Activated naive CD4-positive, alpha-beta T cell (primary cell): ENCODE measurements at places on chromosomes 5 and 9.

DNA sequence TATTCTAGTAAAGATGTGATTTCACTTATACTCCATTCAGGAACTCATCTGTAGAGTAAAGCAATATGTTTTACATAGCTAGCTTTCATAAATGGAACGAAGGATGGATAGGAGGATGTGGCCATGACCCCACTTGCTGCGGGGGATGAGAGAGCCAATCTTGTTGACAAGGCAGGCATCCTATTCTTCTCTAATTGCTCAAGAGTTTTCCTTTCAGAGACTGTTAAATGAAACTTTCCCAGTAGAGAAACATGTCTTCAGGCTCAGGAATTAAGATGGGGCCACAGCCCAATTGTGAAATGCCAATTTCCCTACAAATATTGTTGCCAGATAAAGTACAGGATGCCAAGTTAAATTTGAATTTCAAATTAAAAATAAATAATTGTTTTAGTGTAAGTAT is 196.2 kb upstream of the TUT7 start:
- no peak for DNase-seq

GRCh38 chr5:72379936-72380335 is 59.8 kb downstream of the PTCD2 start:
- DNase-seq = no peak

- no peak for DNase-seq
Measured at GRCh38 chr5:168356171-168356570, 64.7 kb downstream of the WWC1 start.

DNA sequence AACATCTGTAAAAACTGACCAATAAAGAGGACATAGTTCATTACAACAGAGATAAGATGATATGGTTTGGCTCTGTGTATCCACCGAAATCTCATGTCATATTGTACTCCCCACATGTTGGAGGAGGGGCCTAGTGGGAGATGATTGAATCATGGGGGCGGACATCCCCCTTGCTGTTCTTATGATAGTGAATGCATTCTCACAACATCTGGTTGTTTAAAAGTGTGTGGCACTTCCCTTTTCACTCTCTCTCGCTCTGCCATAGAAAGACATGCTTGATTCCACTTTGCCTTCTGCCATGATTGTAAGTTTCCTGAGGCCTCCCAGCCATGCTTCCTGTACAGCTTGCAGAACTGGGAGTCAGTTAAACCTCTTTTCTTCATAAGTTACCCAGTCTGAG is 292.8 kb downstream of the SLF1 start:
- DNase-seq = no peak

- no peak for DNase-seq
Measured at GRCh38 chr9:36744678-36745077, 172.0 kb downstream of the MELK start.

GRCh38 chr5:180810959-180811622 is 8.5 kb upstream of the MGAT1 start:
- no peak for DNase-seq

- no peak for DNase-seq
Measured at GRCh38 chr9:90204128-90204831, 438.3 kb downstream of the DIRAS2 start.

- no peak for DNase-seq
Measured at GRCh38 chr5:72651779-72652178, 144.6 kb upstream of the ZNF366 start.

DNA sequence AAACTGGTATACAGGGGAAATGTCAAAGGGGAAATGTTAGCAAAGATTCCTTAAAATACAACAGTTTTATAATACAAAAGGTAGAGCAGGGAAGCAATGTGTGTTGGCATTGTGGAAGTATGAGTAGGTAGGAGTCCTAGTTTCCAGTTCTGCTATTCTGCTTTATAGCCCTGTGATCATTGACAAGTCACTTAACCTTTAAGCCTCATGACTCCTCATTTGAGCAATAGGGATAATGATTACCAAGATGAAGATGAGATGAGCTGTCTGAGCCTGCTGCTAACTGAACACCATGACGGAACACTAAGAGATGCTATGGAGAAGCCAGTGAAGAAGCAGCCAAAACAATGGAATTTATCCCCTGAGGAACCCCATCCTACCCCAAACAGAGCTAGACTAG is 251.7 kb downstream of the PAPPA start:
- no peak for DNase-seq

DNA sequence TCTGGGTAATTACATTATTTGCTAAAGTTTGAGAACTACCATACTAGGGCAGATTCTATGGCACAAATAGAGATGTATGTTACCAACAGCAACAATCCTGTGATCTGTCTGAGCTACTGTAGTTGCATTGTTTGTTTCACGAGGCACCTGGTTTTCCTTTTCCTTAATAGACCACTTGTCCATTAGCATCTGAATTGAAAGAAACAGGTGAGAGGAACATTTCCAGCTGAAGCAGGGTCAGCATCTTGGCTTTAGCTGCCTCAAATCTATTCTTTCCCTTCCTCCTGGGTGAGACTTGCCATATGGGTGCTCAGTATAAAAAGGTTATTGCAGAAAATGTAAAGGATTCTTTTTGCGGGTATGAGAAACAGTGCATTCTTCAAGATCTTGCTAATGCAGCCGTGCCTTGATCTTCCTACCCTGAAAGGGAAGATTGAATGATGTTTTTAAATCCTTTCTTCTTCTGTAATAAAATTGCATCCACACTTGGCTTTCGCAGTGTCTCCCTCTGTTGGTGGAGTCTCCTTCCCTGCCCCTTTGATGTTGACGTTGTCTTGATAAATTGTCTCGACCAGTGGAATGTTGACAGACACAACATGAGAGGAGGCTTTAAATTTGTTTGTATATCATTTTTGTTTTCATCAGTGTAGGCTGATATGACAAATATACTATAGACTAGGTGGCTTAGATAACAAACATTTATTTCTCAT is 118.0 kb upstream of the BRINP1 start:
- DNase-seq = no peak

DNA sequence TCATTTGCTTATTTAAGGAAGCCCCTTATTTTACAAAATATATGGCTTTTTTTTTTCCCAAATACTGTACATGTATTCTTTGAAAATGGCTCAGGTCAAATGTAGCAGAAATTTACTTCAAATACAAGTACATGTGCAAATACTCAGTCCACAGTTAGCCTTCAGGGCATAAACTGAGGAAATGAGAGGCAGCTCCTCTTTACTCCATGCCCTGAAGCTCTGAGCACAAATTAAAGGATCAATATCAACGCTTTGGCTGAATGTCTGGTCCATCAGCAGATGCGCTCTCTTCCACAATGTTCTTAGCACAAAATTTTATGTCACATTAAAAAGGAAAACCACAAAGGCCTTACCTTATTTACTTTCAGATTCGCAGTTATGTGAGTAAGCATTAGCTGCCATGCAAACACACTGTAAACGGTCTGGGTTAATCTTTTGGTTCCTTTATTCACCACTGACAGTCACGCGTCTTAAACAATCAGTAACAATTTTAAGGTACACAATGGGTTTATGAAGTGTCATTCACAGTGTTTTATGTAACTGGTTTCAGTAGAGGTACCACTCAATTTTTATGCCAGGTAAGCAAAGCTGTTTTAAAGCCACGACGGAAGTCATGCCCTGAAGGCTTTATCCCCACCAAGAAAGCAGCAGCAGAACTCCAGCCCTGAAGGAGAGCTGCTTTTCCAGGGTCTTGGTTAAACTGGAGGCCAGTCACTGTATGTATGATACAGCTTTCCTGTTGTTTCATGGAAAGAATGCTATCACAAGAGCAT is 103.4 kb downstream of the OTULIN start:
- DNase-seq = no peak

GRCh38 chr9:113511856-113512761 is 48.6 kb downstream of the RGS3 start:
- peak; percentile 12 for DNase-seq

DNA sequence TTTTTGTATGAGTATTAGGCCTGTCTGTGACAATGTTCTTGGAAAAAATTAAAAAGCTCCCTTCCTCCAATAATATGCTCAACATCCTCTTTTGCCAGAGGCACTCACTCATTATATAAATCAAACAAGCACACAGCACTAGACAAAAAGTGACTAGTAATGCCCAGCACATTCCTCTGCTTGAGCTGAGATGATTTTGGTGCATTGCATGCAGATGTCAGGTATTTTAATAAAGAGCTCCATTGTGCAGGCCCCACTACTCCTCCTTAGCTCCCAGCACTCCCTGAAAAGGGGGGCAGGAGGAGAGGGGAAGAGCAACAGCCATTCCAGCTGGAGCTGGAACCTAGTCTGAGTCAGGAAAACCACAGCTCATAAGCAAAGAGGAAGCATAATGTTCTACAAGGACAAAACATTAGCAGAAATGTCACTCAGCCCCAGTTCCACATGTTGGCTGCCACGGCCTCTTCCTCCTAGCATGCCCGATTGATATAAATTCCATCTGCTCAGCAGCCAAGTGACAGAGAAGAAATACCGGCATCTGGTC is 348.5 kb downstream of the BNC2 start:
- DNase-seq = no peak

DNA sequence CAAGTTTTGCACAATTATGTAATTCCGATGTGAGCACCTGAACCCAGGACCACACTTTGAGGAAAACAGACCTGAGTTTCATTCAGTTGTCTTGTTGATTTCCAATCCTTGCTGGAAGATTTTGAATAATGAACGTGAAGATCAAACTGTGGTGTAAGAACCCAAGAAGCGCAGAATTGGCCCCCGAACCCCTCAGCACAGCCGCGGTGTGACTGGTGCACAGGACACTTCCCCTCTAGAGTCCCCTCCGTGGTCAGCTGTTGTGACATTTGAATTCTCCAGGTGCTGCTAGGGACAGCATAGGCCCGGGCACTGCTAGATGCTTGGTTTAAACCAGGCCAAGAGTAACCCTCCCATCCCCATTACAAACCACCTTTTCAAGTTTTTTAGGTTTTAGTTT is 1.7 kb downstream of the BRD3OS start:
- DNase-seq = no peak

GRCh38 chr9:109846776-109847175 is 66.8 kb downstream of the PALM2AKAP2 start:
- DNase-seq = no peak

- peak; percentile 37 for DNase-seq
Measured at GRCh38 chr5:134555890-134556311, 30.4 kb downstream of the JADE2 start.

DNA sequence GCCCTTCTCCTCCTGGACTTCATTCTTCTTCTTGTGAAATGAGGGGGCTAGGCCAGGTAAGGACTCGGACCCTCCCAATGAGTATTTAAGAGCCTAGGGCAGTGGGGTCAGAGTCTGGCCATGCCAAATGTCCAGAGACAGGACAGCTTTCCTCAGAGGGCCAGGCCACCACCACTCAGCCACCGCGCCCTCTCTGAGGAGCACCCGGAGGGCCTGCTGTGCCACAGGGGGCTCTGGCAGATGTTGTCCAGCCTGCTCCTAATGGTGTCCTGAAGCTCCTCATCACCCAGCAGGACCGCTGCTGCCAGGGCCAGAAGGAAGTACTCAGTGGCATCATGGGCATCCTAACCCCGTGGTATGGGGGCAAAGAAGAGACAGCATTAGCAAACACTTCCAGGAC is 58.3 kb downstream of the SH3TC2 start:
- DNase-seq = no peak

GRCh38 chr5:172911628-172911880 is 47.7 kb upstream of the RPL26L1 start:
- DNase-seq = no peak

- DNase-seq = no peak
Measured at GRCh38 chr9:94528886-94529285, 26.0 kb upstream of the PCAT7 start.

DNA sequence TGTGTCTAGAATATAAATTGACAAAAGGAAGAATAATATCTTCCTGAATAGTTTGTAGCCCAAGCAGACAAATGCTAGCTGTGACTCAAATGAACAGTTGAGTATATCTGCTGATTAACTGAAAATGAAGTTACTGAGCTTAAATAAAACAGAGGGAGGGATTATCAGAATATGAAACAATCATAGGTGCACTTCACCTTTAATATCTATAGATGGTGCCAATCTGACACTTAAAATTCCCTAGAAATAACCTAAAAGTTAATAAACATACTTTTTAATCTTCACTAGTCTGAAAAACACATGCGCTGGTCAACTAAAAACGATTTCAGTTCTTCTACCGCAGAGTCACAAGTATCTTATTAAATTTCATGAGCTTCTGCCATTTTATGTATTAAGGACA is 280.8 kb upstream of the RASA1 start:
- DNase-seq = no peak

GRCh38 chr5:54320256-54320655 is 9.9 kb upstream of the ARL15 start:
- no peak for DNase-seq

DNA sequence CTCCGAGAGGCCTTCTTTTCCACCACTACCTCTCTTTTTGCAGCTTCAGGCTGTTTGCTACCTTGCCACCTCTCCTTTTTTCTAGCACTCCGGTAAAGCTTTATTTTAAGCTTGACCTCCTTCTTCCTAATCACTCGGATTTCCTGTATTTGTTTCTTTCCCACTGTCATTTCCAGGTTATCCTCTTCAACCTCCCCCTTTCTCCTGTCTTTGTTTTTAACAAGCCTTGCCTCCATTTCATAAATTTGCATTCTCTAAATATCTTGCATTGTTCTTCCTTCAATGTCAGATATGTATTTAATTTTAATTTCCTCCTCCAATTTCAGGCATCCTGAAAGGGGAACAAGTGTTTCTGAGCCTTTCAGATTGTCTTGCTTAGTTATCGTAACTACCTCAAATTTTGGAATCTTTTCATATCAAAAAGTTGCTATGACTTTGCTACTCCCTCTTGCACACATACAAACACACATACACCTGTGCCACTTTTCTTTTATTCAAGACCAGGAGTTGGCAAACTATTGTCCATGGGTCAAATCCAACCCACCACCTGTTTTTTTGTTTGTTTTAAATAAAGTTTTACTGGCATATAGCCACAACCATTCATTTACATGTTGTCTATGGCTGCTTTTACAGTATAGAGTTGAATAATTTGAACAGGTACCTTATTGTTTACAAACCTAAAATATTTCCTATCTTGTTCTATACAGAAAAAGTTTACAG is 22.7 kb downstream of the DPYSL3 start:
- DNase-seq = no peak

DNA sequence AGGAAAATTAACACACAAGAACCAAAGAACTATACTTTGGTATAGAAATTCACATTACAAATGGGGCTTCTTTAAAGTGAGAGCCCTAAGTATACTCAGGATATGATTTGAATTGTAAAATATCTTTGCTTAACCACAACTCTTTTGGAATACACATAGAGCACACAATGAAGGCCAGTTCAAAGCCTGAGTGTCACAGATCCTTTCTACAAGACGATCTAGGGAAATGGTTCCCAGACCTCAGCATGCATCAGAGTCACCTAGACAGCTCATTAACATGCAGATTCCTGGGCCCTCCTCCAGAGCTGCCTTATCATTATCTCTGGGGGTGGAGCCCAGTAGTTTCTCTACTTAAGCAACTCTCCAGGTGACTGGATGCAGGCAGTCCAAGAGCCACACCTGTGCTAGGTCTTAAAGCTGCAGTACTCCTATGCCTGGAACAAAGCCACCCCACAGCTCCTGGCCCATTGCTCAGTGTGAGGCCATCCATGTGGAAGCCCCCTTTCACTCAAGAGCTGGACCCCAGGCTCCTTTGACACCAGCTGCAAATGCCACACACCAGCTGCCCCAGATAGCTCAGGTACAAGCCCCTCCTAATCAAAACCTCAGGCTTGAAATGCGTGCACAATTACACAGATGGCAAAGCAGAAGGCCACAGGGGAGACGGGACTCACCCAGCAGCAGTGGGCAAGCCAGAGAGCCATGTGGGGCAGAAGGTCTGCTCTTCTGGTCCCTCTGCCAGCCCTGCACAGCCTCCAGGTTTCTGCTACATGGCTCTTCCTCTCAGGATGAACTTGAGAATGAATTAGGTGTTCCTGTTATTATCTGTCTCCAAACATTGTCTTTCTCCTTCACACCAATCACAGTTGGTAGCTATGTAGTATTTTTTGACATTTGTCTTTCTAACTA is 106.1 kb downstream of the SH3TC2 start:
- no peak for DNase-seq
